GM04504 (cell line): ENCODE measurements at places on chromosomes 6 and 20.

- no peak for DNase-seq
Measured at GRCh38 chr6:36788768-36789167, 50.5 kb downstream of the CPNE5 start.

DNA sequence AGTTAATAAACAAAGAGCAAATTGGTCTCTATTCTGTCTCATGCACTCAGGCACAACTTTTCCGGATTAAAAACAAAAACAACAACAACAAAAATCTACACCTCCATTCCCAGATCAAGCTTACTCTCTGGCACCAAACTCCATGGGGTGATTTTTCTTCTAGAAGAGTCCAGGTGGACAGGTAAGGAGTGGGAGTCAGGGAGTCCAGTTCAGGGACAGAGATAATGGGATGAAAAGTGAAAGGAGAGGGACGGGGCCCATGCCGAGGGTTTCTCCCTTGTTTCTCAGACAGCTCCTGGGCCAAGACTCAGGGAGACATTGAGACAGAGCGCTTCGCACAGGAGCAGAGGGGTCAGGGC lies 437 bp upstream of the HLA-A start:
- DNase-seq, result no peak

DNA sequence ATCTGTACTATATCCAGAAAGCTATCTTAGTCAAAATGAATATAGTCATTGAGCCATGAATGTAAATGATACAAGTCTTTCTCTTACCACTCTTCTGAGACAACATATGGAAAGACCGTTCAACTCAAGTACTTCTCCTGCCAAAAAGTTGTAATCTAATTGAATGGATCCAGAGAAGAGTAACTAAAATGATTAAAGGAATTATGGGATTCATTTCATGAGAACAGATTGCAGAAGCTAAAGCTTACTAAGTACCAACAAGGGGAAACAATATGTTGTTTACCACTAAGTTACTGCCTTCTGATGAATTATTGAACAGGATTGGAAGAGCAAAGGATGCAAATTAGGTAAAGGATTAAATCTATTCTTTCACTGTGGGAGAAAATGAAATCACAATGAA lies 2.0 kb upstream of the LGSN start:
- DNase-seq, result no peak

DNA sequence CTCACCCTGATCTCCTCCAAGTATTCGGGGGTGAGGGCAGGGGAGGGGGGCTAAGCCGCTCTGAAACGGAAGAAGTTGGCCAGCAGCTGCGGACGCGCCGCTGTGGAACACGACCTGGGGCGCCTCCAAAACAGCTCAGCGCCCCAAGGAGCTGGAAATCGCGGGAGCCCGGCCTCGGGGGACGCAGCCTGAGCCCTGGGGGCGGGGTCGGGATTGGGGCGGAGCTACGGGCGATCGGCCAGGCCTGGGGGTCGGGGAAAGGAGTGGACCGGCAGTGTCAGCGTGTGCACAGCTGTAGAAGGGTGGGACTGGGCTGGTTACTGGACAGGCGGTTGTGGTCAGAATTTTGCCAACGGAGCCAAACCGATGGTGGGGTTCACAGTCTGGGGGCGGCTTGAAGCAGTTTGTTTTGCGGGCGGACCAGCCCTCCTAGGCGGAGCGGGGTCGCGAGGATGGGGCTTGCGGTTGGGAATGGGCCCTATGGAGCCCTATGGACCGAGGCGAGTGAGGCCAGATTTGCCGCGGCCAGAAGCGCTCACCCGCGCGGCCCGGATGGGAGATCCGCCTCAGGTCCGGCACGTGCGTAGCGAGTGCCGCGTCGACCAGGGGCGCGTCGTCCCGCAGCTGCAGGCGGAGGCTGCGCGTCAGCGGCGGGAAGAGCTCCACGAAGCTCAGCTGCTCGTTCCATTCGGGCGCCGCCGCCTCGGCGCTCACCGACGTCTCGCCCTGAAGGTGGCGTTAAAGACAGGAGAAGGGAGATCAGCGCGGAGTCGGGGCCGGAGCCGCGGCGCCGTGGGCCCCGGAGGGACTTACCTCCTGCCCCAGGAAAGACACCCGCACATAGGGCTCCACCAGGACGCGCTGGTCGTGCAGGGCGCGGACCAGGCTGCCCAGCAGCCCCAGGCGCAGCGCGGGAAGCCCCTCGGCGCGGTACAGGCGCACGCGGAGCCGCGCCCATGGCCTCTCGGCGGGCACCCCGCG lies 14.3 kb upstream of the SPAG4 start:
- peak; percentile 27 for DNase-seq

DNA sequence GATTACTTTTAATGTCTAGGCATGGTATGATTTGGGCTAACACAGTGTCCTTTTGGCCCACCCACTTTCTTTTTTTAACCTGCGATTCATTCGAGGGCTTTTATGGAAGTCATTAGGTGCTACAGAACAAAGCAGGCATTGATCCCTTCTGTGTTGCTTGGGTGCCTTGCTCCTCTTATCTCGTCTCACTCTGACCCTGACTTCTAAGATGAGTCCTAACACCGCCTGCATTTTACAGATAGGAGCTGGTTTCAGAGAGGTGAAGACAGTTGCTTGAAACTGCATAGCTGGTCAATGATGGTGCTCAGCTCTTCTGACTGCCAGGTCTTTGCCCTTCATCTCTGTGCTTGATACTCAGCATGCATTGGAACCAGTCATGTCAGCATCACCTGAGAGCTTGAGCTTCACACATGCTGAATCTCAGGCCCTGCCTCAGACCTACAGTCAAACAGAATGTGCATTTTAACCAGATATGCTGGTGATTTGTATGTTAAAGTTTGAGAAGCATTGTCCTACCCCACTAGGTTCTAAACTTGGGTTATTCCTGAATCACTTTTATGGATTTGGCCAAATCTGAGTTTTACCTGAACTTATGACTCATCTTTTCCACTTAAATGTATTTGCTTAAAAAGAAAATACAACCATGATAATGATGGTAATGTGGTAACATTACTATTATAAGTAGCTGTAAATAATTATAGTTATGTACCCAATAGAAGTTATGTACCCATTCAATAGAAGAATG lies 142.3 kb downstream of the PLCB4 start:
- no peak for DNase-seq

GRCh38 chr6:110810896-110811586 lies 4.2 kb downstream of the CDK19 start:
- DNase-seq, result no peak

- no peak for DNase-seq
Measured at GRCh38 chr20:45087814-45088213, 13.1 kb downstream of the KCNS1 start.

GRCh38 chr6:11425431-11425871 lies 112.1 kb upstream of the TMEM170B start:
- no peak for DNase-seq

DNA sequence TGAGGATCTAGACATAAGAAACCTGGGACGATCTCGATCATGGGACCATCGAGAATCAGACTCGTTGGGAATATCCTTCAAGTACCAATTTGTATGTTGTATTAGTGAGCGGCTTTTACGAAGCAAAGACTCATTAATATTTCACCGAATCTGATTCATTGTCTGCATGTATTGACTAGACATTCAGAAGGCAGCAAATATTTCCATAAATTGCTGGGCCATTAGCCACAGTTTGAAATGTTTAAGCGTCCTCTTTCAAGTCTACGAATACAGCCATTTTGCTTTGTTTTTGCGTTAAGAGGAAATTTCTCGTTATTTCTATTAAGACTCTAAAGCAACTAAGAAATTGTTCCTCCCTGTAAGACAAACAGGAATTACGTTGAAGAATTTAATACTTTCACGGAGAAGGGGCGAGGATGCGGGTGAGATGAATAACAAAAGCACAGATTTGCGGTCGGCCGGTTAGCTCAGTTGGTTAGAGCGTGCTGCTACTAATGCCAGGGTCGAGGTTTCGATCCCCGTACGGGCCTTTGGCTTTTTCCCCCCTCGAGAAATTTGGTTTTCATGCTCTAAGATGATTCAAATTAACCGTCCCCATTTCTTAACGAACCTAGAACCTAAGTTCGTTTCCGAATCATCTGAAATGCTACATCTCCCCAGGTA lies 18.5 kb downstream of the POM121L2 start:
- no peak for DNase-seq

DNA sequence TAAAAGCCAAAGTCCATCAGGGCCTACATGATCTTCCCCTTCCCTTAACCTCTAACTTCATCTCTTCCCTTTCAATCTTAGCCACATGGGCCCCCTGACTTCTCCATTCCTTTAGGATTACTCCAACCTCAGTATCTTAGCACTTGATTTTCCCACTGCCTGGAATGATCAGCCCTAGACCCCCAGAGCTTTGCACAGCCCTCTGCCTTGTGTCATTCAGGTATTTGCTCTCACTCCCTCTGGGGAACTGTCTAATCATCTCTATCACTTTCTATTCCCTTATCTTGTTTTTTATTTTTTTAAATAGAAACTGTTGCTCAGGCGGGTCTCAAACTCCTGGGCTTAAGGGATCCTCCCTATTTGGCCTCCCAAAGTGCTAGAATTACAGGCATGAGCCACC lies 13.3 kb upstream of the ZNFX1 start:
- DNase-seq, result no peak

DNA sequence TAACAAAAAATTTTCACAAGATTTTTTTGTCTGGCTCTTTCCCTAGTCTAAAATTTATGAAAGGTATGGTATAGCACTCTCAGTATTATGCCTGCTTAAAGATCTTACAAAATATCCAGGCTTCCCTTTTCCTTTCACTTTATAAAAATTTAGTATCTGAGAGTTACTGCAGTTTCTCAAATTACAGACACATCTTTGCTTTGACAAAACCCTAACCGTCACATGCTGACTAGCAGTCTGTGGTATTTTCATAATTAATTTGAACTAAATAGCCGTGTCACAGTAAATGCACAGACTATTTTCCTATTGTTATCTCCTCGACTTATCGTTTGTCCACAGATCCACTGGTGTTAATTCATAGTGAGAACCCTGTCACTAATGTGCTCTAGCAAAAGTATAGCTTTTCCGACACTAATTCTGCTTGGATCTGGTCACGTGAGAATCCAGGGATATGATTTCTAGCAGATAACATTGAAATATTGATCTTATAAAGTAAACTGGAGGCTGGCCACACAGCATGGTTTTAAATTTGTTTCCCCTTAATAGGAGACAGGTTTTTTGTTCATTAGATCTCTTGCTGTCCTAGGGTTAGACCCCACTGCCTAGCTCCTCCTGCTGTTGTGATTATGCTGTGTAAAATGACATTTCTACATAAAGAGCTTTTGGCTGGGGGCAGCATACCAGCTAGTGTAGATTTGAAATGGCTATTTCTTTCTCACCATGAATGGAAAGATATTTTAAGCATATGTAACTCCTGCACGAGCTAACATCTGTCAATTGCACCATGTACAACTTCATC lies 340.6 kb upstream of the SASH1 start:
- no peak for DNase-seq

DNA sequence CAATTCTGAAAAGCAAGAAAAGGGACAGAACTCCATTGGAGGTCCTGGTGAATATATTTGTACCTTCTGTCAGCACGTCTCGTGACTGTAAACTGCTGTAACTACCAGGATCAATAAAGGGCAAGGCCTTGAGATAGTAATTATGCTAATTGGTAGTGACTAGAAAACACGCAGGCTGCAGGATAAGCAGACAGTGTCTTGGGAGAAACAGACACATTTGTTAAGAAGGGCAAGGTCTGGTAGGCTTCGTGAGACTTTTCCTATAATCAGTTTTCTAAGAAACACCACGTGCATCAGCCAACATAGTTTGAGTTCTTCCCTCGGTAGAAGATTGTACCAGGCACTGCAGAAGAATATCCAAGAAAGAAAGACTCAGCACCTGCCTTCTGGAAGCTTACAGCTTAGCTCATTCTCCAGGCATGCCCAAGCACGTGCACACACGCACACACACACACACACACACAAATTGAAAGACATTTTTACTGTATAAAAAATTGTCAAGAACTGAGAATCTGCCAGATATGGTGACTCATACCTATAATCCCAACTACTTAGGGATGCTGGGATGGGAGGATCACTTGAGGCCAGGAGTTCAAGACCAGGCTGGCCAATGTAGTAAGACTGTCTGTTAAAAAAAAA lies 167.0 kb upstream of the SASH1 start:
- DNase-seq, result no peak

- peak; percentile 80 for DNase-seq
Measured at GRCh38 chr20:2651772-2652723, at the start of gene NOP56. NOP56 (plus strand) TSS chr20:2652632; CDS start chr20:2652661, 29 bp downstream.

DNA sequence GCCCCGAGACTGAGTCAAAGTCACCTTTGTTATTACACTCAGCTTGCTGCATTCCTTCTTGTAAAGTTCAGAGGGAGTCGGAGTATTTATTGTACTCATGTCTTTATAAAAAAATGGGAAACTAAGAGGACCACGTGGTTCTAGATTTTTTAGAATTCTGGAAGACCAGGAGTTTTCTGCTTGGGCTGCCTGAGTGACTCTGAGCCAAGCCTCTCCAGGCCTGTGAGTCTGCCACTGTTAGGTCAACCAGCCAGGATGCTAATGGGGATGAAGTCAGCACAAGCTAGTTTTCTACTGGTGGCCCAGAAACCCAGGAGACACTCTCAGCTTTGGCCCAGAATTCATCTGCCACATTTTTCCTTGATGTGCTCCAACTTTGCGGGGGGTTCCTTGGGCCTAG lies 453.5 kb upstream of the SULF2 start:
- no peak for DNase-seq

DNA sequence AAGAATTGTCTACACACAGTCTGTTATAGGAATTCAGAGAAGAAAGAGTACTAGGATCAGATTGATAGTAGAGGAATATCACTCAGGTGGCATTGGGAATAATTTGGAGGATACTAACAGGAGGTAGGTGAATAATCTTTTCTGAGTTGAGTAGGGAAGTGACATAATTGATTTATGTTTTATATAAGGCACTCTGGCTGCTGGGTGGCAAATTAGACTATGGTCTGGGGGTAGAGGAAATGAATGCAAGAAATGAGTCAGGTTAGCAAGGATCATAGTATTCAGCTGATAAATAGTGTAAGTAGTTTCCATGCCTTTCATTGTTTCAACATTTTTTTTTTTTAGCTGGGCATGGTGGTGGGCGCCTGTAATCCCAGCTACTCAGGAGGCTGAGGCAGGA lies 113.3 kb downstream of the CDKAL1 start:
- DNase-seq, result no peak

DNA sequence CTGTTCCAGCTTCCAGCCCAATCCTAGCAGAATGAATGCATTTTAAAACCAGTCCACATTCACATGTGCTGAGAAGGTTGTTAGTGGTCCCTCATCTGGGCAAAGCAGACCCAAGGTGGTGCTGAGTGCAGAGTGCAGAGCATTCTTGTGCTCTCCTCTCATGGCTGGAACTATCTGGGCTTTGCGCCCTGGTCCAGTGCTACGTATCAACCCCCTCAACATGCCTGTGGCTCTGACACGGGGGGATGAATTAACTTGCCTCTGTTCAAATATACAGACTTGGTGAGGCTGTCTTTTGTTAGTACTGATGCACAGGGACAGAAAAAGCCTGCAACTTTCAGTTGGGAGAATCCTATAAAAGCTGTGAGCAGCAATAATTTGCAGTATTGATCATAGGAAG lies 42.5 kb downstream of the PANK2 start:
- no peak for DNase-seq

- no peak for DNase-seq
Measured at GRCh38 chr20:23039885-23040508, 4.9 kb downstream of the SSTR4 start.

GRCh38 chr6:39493777-39494176 lies 171.3 kb upstream of the KCNK16 start:
- DNase-seq, result no peak
